ENCODE measurements at places on chromosomes 1 and 21. TPM values are rescaled to one million over a fixed set of nuclear protein-coding genes. Genes with fewer than 3 reads are reported as not detected.

Gene HMGCS2
- total RNA-seq: not detected

DNA sequence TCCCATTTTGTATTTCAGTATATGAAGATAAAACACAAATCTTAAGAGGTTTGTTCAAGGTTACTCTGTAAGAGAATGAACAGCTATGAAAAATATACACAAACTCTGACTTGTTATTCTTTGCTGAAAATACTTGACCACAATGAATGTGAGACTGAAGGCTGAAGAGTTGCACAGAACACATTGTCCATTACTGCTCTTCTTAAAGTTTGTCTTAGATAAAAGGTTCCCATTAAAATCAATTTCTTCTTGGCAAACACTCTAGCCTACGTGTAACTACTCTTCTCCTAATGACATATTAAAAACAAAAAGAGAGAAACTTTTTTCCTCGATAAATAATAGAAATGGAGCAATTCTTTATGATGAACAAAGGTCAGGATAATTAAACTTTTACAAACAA lies 45.2 kb upstream of the RABGAP1L start:
- DNase-seq: no peak

DNA sequence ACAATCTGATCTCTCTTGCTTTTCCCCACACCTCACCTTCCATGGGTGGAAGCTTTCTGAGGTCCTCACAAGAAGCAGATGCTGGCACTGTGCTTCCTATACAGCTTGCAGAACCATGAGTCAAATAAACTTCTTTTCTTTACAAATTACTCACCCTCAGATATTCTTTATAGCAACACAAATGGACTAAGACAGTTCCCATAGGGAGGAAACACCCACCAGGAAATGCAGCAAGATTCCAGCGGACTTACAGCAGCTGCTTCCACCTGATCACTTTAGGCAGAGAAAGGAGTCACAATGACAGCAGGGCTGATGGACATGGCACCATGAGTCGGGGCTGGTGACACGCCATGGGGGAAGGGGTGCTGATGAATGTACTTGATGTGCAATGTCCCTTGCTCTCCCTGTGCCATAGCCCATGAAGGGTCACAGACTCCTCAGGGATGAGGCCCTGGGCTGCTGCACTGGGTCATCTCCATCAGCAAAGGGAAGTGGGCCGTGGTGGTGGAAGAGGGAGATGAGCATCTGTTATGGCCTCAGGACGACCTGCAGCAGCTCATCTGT lies 53.9 kb downstream of the PRSS38 start:
- DNase-seq: no peak

DNA sequence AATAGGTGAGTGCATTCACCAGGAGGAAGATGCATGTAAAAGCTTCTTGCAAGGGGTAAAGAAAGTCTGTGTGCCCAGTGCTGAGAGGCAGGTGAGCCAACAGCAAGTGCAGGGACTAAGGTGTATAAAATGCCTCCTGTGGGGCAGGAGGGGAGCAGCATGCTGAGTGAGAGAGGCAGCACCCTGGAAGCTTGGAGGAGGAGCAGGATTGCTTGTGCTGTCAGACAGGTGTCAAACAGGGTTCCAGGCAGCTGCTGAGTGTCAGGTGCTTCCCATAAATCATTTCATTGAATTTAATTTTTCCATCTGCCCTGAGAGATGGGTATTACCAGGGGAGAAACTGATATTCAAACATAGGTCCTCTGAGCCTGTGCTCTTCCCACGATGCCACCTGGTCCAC lies 13.9 kb downstream of the BSND start:
- no peak for DNase-seq

GRCh38 chr1:179305450-179305849 lies 11.9 kb downstream of the SOAT1 start:
- no peak for DNase-seq

GRCh38 chr21:42666023-42666747 lies 12.8 kb downstream of the PDE9A start:
- DNase-seq: no peak

- DNase-seq: no peak
These were observed 29.8 kb downstream of the UCK2 start for GRCh38 chr1:165857046-165857801.

DNA sequence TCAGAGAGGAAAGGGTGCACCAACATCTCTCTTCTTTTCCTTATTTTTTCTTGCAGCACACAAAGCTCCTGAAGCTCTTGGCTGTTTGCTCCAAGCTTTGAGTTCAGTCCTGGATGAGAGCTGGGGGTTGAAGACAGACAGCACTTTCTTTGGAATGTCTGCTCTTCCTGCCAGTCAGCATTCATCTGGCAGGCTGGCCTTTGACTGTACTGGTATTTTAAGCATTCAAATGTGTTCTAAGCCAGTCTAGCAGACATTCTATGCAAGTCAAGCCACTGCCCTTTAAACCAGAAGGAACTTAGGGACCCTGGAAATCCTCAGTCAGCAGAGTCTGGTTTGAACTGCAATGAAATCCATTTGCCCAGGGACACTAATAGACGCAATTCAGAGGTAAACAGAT lies 45.0 kb downstream of the XCL1 start:
- DNase-seq: no peak

DNA sequence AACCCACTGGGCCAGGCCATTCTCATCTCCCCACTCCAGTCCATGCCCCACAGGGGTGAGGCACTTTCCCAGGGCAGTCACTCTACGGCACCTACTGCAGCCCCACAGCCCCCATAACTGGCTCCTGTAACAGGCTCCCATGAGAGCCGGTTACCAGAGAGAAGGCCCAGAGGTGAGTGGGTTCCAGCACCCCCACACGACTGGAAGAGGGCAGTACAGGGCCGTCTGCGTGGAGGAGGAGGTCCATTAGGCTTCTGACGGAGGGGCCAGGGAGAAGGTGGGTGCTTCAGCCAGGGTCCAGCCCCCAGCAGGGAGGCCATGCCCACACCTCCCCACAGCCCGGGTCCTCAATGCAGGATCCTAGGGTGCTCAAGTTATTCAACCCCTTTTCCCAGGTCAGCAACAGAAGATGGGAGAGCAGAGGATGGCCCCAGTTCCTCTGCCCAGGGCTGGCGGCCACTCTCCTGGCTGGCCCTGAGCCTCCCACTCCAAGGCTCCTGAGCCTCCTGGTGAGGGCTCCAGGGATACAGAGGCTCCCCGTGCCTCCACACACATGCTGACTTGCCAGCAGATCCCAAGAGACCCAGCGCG lies 1.6 kb downstream of the ACAP3 start:
- no peak for DNase-seq

Gene CFHR5
- total RNA-seq: not detected

DNA sequence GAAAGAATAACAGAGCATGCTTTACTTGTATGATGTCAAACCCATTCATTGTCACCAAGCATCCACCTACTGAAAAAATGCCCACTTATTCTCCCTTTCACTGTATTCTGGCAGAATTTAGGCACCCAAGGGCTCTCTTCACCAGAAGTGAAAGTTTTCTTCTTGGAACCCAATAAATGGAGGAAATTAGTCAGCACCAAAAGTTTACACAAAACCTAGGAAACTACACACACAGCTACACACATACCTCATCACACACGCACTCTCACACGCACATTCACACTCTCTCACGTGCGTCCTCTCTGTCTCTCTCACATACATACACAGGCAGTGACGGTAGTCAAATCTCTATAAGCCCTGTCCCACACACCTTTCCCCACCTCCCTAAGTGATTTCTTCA lies 37.6 kb downstream of the MCOLN2 start:
- DNase-seq: no peak
